Dermis microvascular lymphatic vessel endothelial cell (primary cell): ENCODE measurements at places on chromosomes 3 and 15.

DNA sequence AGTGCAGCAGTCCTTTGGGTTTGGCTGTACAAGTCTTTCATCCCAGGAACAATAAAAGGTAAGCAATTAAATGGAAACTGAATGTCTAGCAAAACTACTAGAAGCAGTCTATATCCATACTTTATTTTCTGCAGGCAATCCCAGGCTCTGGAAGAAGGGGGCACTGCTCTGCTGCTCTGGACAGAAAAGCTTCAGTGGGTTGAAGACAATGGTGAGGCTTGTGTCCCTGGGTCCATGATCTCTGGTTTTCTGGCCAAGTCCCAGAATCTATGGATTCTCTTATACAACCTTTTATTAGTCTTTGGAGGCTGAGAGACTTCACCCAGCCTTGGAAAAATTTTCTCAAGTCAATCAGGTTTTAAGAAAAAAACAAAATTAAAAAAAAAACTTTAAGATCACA is 35.6 kb downstream of the SCAP start:
- DNase-seq: peak; percentile 40

- DNase-seq: no peak
Measured at GRCh38 chr15:37695719-37696118, 238.7 kb upstream of the TMCO5A start.

- no peak for DNase-seq
Measured at GRCh38 chr3:193598202-193598601, 5.2 kb downstream of the OPA1 start.

DNA sequence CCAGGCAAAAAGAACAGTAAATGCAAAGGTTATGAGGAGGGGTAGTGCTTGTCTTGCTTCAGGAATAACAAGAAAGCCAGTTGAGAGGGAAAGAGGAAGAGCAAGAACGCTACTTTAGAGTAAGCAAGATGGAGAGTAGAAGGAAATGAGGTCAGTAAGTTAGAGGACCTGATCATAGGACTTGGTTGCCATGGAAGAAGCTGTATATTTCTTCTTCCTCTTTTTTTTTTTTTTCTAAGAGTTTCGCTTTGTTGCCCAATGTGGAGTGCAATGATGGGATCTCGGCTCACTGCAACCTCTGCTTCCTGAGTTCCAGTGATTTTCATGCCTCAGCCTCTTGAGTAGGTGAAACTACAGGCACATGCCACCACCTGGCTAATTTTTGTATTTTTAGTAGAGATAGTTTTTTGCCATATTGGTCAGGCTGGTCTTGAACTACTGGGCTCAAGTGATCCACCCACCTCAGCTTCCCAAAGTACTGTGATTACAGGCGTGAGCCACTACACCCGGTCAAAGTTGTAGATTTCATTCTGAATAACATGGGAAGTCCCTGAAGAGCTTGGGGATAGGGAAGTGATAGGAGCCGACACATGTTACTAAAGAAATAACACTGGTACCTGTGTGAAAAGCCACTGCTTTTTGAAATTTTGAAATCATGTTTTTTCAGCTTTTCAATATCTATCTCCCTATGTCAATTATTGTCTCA is 527.9 kb upstream of the NAALADL2 start:
- no peak for DNase-seq

- no peak for DNase-seq
Measured at GRCh38 chr15:75736256-75736655, 23.6 kb upstream of the CSPG4 start.

GRCh38 chr15:48861813-48862431 is 16.0 kb upstream of the EID1 start:
- peak; percentile 65 for DNase-seq

DNA sequence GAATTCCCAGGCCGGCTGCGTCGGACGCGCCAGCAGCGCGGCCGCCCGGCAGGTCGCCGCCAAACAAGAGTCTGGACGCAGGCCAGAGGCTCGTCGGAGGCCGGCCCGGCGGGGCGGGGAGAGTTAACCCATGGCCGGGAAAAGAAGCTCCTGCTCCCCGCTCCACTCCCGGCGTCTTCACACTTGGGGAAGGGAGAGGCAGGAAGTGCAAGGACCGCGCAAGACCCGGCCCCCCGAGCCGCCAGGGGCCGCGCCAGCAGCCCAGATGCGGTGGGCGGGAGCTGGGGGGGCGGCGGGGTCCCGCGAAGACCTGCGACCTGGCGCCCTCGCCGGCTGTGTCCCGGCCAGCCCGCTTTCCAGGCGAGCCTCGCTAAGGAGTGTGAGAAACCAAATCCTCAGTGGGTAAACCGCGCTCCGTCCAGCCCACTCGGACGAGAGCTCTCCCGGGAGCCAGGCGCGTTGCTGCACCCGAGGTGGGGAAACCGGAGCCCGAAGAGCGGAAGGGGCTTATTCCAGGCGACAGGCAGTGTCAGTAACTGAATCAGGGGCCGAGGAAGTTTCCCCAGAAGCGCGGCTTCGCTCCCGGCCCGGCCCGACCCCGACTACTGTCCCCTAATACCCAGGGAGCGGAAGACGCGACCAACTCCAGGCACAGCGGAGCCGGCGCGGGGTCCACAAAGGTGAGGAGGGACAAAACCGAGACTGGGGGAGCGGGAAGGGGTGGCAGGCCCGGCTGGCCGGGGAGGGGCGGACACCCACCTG is 721 bp downstream of the ADAMTS7 start:
- DNase-seq: no peak

- DNase-seq: peak; percentile 38
Measured at GRCh38 chr15:58212909-58213526, 74.8 kb downstream of the AQP9 start.

GRCh38 chr3:87958289-87958688 is 100.5 kb downstream of the CGGBP1 start:
- no peak for DNase-seq

DNA sequence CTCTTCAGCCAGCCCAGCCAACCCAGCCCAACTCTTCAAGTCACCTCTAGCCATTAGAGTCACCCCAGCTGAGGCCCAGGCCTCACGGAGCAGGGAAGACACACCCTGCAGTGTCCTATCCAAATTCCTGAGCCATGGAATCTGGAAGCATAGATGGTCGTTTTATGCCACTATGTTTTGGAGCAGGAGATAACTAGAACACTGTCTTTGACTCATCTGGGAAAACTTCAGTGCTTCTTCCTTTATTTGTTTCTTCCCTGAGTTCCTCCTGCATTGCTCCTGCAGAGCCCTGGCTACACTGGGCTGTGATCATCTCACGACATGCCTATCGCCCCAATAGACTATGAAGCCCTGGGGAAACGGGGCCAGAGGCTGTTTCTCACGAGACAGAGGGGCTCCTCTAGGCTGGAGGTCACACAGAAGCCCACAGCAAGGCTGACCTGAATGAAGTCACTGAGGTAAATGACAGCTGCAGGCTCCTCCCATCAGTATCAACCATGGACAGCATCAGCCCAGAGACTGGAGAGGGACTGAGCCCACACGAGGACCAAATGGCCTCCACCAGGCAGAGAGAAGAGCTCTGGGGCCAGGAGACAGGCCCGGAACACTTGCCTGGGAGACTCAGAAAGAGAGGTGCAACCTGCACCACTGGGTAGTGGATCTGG is 22.7 kb downstream of the CRABP1 start:
- DNase-seq: no peak

- DNase-seq: no peak
Measured at GRCh38 chr3:131396170-131396569, 14.6 kb downstream of the NUDT16 start.

GRCh38 chr3:190877925-190878324 is 15.4 kb upstream of the GMNC start:
- no peak for DNase-seq

- DNase-seq: no peak
Measured at GRCh38 chr3:49370585-49371290, 12.6 kb upstream of the GPX1 start.

DNA sequence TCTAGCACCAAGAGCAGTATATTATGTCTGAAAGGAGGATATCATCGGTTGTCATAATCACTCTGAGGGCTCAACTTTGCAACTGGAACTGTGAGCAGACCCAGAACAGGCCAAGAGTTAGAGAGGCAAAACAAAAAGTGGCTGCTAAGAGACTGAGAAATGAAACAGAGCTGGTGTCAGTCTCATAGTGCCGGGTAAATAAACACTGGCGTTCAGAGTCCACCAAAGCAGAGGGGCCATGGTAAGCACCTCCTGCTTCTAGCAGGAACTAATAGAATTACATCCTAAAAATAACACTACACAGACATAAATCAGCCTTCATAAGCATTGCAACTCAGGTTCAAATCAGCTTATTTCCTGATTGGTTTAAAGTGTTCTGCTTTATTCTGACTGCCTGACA is 10.3 kb upstream of the IL12A start:
- DNase-seq: no peak

- DNase-seq: no peak
Measured at GRCh38 chr3:138196023-138196422, 8.9 kb downstream of the ARMC8 start.

DNA sequence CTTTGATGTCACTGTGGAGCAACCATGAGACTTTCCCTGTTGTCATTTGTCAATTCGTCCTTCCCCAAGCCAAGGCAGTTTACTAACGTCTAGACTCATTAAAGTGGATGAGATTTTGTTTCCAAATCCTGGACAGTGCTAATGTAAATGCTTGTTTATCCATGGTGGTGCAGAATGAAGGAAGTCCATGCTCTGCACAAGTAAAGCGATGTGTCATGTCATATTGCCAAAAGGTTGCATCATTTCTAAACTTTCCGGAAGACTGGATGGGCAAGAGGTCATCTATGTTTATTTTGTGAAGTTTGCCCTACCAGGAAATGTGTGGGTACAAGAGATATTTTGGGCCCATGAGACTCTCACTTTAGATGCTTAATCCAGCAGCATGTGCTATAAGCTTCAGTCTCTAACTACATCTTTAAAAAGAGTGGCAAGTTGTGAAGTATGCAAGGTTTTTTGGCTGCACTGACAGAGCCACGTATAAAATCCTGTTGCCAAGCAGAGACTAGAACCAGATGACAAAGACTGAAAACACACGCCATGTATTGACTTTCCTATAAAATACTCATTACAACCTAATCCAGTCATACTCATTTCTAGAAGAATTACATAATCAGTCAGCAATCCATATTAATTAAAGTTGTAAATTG is 72.1 kb upstream of the FNDC3B start:
- DNase-seq: peak; percentile 89

DNA sequence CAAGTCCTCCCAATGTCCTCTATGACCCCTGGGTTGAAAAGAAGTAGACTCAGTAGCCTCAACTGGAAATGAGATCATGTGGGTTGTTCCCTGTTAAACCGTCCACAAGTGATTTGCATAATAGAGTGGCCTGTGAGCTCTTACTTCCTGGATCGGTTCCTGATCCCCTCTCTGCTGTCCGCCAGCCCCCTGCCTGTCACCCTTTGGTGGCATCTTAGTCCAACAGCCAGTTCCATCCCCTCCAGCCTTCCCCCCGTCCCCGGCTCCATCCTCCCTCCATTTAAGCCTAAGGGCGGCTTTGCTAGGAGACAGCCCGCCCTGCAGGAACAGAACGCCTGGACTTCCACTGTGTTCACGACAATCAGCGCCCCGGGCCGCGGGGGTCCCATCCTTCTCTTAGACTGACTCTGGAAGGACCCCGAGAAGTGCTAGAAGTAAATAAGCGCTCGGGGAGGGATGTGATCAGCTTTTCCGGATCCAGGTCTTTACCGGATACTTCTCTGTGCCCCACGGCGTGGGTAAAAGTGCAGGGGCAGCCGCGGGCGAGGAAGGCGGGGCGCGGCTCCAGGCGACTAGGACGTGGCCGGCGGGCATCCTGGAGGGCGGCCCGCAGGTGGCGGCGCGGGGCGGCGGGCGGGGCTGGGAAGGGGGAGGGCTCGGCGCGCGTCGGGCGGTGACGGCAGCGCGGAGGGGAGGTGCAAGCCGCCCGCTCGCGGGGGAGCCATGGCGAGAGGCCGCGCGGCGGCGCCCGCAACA is 51.2 kb upstream of the ULK4 start:
- peak; percentile 84 for DNase-seq

GRCh38 chr3:74491874-74492273 is 122.6 kb downstream of the CNTN3 start:
- no peak for DNase-seq

DNA sequence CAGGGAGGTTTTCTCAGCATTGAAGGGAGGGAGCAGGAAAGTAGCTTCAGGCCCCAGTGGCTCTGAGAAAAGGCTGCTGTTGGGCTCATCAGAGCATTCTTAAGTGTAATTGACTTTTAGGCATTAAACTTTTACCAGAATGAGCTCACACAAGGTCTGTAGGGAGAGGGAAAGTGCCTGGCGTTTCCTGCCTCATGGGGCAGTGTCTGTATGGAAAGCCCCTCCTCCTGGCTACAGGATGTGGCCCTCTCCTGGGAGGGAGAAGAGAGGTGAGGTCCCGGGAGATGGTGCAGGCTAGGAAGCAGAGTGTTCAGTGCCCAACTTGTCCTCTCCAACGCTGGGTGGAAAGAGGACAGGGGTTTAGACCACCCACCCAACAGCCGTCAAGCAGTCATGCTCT is 21.3 kb upstream of the SCN10A start:
- no peak for DNase-seq

DNA sequence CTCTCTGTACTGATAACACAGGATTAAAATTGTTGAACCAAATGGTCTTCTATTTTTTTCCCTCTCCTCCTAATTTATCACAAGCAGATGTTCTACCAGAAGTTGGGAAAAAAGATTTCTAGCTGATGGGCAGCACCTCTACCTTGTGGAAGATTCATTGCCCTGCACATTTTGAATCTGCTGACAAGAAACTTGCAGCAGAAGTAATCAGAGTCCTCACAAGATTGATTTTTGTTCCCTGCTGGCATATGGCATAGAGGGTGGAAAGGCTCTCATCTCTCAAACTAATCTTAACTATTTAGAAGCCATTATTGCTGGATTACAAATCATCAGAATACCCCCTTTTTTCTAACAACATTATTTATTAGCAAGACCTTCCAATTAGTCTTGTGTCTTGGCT is 148.9 kb upstream of the MEIS2 start:
- no peak for DNase-seq

GRCh38 chr3:150515210-150515609 is 31.1 kb downstream of the SERP1 start:
- no peak for DNase-seq

GRCh38 chr3:112132554-112132953 is 494 bp downstream of the GCSAM start:
- DNase-seq: no peak

DNA sequence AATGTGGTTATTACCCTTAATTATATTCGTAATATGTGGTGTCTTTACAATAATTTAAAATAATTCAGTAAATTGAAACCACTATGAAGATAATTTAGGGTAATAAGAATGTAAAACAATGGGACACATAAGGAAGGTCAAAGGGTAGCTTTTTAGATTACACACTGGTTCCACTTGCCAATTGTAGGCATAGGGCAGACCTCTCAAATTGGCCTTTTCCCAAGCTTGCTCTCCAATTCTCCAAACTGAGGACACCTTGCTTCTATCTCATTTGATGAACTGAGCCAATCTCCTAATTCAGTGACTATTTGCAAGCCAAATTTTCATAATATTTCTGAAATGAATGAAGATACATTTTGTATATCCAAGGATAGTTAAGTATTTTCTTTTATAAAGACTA is 151.4 kb downstream of the ARPP21 start:
- DNase-seq: no peak

GRCh38 chr3:23203708-23204330 is 692 bp downstream of the UBE2E2 start:
- DNase-seq: no peak
